ENCODE measurements at places on chromosomes 7 and 10.

GRCh38 chr7:22821702-22822485, 755 bp downstream of the TOMM7 start:
- DNase-seq = peak; percentile 2

DNA sequence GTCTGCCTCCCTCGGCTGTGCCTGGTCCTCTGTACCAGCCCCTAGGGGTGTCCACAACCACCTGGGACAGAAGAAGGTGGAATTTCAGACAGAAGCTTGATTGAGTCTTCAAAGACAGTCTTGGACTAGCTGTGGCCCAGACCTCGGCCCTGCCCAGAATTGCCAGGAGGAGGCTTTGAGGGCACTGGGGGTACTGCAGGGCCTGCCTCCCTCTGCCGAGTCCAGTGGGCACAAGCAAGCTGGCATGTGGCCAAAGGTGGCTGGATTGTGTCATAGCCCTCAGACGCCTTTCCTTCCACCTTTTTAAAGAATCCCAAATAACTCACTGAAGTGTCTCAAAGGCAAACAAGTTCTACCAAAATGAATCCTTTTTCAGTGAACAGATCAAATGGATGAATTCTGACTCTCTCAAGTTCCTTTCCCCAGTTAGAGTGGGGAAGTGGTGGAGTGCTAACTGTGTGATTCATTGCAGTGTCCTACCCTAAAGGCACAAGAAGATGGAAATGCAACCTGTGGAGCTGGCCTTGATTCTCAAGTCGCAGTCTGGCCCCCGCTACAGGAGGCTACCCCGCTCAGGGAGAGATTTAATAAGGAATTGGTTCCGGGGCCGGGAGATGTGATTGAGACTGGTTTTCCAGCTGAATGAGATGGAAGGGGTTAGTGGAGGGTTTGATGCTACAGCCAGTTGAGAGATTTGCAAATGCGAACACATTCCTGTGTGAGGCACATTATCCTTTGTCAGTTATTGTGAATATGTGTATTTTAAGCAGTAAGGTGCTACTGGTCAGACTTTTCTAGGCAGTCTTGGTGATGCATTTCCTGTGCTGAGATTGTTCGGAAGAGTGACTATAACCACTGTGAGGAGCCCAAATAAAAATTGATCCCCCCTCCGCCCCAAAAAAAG, 28.8 kb upstream of the SLC26A4 start:
- no peak for DNase-seq

DNA sequence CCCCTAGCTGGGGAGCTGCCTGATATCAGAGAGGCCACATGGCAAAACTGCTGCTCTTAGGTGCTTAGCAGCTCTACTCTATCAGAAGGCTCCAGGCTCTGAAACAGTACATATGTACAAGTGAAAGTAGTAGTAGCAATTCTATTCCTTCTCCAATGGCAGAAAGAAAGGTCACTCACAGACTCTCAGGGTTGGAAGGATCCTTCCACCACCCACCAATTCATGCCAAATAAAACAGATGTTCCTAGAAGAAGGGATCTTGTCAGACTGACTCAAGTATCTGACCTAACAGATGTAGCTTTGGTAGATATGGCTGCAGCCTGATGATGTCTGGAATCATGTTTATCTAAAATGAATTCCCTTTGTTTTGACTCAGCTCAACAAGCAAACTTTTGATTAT, 8.0 kb upstream of the ALDH18A1 start:
- no peak for DNase-seq

GRCh38 chr7:138887872-138888656, 90.1 kb upstream of the ATP6V0A4 start:
- DNase-seq = no peak

DNA sequence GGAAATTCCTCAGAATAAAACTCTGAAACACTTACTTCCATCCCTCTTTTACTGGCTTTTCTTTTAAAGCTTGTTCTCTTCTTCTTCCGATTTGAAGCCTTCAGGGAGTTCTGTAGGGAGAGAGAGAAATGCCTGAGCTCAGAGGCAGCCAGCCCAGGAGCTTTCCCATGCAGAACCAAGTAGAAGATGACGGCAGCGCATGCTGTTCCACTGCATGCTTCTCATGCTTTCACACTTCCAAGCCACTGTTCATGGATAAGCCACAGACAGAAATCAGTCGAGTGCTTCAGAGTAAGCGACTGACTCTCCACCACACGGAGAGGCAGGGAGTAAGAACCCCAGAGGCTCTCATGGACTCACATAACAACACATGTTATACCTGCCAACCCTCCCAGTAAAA, 237.3 kb downstream of the DGKI start:
- DNase-seq = no peak

DNA sequence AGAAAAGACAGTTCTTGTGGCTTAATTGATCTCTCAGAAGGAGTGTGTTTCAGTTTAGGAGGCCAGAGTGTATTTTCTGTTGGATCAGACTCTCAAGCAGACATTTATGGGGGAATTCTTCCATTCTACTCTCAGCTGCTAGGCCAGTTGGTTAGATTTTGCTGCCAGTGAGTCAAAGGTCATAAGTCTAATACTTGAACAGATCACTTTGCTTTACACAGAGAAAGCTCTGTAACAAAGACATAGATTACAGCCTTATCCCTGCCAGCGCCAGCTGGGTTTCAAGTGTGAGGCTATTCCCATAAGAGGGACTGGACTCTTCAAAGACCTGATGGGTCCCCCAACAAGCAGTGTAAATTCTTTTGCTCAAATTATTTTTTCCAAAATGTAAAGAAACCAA, 145.6 kb upstream of the SEMA3C start:
- no peak for DNase-seq

DNA sequence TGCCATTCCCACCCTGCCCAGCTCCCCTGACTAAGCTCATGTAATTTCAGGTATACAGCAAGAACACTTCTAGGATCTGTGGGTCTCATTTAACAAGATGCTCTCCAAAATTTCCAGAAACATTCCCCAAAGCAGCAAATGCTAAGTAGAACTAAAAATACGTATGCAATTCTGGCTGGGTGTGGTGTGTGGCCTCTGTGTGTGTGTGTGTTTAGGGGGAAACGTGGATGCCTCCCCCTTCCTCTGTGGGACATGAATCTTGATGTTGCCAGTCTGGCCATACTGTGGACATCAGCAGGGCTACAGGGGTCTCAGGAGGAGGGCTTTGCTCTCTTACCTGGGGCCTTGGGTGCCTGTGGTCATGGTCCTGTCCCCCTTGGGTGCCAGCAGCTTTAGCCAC, 18.4 kb downstream of the EMX2 start:
- no peak for DNase-seq

DNA sequence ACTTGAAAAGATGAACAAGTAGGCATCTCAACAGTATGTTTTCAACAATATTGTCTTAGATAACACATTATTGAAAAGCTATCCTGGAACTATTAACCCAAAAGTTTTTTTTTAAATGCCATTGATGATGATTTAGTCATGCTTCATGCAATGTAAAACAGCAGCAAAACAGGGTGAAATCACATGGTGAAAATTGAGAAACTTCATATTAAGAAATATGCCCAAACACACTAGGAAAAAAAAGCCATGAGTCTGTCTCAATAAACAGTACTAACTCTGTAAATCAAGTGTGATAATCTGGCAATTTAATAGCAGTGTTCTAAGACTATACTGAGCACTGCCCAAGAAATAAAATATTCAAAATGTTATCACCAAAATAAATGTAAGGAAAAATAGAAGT, 613.1 kb downstream of the KCNMA1 start:
- DNase-seq = no peak

DNA sequence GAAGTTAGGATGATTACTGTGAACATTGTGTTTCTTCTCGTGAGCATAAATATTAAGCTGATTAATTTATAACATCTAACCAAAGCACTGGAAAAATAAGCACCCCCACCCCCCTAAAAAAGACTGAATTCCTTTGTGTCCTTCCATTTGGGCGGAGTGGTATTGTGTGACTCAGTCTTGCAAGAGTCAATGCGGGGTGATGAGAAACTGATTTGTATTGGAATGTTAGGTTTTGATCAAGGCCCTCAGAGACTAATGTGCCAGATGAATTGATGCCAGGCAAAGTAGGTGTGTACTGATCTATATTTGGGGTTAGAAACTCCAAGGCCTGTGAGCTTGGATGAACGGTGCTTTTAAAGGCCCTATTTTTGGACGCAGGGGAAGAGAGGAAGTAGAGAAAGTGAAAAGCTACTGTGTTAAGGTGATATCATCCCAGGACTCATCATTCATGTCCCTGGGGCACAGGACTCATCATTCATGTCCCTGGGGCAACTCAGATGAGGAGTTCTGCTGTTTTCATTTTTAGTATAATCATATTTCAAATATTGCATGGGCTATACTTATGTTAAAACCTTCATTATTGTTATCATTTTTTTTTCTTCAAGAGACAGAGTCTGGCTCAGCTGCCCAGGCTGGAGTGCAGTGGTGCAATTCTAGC, 61.3 kb upstream of the PTN start:
- no peak for DNase-seq

- DNase-seq = no peak
Observed at GRCh38 chr10:57919864-57920263, 347.8 kb downstream of the IPMK start.

DNA sequence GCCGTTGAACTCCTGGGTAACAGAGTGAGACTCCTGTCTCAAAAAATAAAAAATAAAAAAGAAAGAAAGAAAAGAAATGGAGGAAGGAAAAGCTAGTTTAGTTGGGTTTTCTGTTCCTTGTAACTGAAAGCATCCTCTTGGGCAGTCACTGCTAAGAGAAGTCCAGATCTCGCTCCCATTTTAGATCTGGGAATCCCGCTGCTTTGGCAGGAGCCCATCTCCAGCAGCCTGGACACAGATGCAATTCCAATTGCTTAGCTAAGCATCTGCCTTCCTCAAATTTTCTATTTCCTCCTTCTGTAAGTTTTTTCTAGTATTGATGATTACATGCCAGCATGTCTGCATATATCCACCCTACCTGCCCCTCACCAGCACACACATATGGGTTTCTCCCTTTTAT, 54.1 kb downstream of the DENND2A start:
- DNase-seq = no peak

- DNase-seq = no peak
Observed at GRCh38 chr10:78747401-78748234, 321.1 kb upstream of the ZMIZ1 start.

DNA sequence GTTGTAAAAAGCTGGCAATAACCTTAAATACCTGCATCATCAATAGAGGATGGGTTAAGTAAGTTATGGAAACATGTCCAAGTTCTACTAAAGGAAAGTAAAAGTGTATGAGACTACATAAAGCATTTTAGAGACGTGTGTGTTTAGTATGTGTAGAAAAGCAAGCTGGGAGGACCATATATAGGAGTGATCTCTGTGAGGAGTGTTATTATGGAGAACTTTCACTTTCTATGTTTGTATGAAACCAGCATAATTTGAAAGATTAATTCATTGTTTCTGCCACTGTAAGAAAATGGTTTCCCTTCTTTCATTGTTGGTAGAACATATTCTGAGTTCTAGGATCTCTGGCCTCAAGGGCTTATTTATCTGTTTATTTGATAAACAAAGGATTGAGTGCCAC, 19.2 kb upstream of the PDLIM1 start:
- no peak for DNase-seq

GRCh38 chr10:96794836-96795733, 37.0 kb upstream of the LCOR start:
- DNase-seq = no peak

DNA sequence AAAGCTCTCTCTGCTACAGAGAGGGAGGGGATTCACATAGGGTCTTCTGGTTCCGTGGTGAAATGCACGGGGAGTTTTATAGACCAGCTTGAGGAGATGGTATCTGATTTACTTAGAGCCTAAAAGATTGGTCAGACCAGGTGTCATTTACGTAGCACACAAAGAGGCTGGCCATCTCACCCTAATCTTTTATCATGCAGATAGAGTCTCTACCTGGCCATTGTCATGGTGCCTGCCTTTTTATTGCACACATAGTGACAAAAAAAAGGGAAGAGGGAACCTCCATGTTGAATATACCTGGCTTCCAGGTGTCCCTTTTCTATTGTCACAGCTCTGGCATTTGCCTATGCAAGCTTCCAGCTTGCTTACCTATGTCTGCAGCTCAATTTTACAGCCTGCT, 1456.1 kb downstream of the GATA3 start:
- DNase-seq = no peak

DNA sequence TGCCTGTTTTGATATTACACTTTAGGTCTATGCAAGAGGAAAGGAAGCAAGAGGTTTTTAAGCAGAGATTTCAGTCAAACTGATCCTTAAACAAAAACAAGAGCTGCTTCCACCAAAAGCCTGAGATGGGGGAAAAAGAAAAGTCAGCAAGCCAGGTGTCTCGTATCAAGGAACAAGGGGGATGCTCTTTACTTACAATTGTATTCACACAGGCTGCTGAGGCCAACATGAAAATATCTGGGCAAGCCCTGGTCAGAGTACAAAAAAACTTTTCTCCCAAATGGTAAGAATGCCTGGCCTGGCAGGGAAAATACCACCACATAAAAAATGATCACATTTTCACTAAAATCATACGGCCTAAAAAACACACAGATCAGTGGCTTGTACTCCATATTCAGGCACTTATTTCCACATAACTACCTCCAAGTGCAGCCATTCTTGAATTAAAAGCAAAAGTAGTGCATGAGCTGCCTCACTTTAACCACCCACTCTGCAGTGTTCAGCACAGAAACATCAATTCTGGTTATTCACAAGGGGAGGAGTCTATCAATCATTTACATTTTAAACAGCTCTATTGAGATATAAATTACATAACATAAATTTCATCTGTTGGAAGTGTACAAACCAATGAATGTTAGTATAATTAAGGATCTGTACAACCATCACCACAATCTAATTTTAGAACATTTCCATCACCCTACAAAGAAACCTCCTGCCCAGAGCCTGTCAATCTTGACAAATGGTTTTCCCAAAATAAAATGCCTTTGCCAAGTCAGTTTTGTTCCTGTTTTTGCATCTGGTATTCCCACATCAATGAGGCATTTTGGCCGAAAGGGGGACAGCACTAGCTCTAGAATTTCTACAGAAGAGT, 70.2 kb downstream of the GRB10 start:
- no peak for DNase-seq

GRCh38 chr10:101772895-101773761, 2.8 kb downstream of the FGF8 start:
- no peak for DNase-seq

DNA sequence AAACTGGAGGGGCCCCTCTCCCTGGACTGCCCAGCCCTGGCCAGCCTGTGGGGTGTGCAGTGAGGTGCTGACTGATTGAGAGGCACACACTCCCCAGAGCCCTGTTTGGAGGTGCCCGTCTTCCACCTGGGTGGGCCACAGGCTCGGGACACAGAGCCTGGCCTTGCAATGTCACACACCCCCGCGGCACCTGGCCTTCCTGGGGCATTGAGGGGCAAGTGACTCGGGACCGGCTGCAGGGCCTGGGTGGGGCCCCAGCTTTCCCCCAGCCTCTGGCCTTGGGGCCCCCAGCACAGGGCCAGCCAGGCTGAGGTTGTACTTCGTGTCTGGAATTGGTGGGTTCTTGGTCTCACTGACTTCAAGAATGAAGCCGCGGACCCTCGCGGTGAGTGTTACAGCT, 13.9 kb upstream of the NKX6-2 start:
- DNase-seq = no peak

GRCh38 chr10:15865304-15865703, 5.0 kb upstream of the MINDY3 start:
- DNase-seq = no peak

- DNase-seq = no peak
Observed at GRCh38 chr7:44286182-44286617, 39.2 kb downstream of the CAMK2B start.

GRCh38 chr7:81449105-81449504, 320.7 kb downstream of the HGF start:
- no peak for DNase-seq

- no peak for DNase-seq
Observed at GRCh38 chr7:34530259-34530658, 127.8 kb upstream of the NPSR1 start.

Data from T-helper 2 cell (primary cell).